ENCODE measurements at places on chromosomes 13 and 19.

GRCh38 chr19:3855320-3855719 lies 13.5 kb downstream of the ZFR2 start:
- no peak for DNase-seq

DNA sequence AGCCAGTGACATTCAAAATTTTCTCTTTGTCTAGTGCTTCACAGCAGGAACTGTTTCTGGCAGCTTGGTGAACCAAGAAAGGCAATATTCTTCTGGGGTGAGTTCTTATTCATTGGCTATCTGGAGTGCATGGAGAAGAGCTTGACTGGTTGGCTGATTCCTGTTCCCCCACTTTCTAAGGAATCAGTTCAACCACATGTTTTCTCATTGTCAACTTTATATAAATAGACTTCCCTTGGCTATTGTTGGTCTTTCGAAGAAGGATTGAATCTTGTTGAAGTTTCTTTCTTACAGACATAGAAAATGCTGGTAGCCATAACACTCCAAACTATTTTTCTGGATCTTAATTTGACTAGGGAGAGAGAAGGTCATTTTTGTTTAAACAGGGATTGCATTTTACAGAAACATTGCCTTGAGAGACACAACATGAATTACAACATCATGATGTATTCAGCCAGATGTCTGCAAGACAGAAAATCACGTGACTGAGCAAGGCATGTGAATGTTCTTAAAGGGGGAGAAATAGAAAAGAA lies 85.2 kb downstream of the EDNRB start:
- DNase-seq, result no peak

- DNase-seq, result no peak
These were observed 267.3 kb downstream of the RFC3 start for GRCh38 chr13:34085204-34085603.

DNA sequence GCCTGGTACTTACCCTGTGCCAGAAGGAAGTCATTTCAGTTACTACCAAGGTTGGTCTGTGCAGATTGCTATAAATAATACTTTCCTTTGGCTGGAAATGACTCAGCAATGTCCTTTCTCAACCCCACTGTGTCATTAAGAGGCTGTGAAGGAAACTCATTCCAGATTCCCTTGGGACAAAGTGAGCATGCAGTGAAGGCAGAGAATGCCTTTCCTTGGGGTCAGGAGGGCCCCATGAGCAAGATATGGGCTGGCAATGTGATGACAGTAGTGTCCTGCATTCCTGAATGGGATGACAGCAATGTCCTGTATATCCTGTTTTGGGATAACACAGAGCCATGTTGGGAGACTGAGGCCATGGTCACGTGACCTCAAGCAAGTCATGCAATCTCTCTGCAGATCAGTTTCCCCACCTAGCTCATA lies 213.1 kb upstream of the TMTC4 start:
- no peak for DNase-seq

DNA sequence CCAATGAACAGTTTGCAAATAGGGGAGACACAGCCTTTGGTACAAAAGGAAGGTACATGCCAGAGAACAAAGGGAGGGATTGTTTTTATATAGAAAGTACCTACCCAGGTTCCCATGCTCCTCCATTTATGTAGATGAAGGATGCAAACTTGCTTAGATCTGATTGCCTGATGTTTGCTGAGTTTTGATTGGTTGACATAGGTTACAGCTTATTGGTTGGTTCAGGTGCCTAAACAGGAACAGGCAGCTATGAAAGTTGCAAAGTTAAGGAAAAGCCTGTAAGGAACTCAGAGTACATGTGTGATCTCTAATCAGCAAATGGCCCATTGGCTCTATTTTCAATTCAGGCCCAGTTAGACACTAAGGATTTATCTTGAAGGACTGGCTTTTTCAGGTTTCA lies 6.5 kb upstream of the NAA16 start:
- no peak for DNase-seq

DNA sequence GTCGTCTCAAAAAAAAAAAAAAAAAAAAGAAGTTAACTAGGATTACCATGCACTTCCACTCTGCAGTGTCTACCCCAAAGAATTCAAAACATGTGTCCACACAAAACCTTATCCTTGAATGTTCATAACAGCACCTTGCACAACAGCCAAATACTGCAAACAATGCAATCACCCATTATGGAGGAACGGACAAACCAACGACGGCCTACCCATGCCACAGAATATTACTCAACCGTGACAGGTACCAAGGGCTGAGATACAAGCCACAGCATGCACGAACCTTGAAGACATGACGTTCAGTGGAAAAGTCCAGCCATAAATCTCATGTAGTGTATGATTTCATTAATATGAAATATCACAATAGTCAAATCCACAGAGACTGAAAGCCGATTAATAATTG lies 3.0 kb upstream of the SHISA7 start:
- DNase-seq, result no peak

GRCh38 chr19:43265664-43266025 lies 3.7 kb downstream of the PSG9 start:
- no peak for DNase-seq

- no peak for DNase-seq
These were observed 25.3 kb upstream of the FBXO27 start for GRCh38 chr19:39057615-39058014.

DNA sequence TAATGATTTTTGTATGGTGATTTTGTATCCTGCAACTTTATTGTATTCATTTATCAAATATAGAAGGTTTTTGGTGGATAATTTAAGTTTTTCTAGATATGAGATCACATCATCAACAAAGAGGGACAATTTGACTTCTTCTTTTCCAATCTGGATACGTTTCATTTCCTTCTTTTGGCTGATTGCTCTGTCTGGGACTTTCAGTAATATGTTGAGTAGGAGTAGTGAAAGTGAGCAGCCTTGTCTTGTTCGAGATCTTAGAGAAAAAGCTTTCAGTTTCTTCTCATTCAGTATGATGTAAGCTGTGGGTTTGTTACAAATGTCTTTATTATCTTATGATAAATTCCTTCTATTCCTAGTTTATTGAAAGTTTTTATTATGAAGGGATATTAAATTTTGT lies 352.0 kb upstream of the DACH1 start:
- no peak for DNase-seq

DNA sequence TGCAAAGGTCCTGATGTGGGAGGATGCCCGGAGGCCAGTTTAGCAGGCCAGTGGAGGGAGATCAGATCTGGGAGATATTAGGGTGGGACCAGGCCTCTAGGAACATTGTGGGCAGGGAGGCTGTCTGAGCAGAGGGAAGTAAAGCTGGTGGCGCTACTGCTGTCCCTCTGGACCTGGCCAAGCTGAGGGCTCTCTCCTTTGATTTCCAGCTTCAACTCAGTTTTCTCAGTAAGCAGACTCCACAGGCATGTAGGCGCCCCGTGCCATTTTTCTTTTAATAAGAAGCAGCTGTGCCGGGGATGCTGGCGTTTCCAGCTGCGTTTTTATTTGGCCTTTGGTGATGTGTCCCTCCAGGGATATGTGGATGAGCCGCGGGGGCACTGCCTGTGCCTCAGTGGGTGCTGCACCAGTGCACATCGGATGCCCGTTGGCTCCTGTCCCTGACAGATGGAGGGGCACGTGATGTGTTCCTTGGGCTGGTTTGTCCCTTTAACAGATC lies 6.7 kb downstream of the DNM2 start:
- DNase-seq, result no peak

- no peak for DNase-seq
These were observed 81.2 kb downstream of the TBC1D4 start for GRCh38 chr13:75400775-75401174.

DNA sequence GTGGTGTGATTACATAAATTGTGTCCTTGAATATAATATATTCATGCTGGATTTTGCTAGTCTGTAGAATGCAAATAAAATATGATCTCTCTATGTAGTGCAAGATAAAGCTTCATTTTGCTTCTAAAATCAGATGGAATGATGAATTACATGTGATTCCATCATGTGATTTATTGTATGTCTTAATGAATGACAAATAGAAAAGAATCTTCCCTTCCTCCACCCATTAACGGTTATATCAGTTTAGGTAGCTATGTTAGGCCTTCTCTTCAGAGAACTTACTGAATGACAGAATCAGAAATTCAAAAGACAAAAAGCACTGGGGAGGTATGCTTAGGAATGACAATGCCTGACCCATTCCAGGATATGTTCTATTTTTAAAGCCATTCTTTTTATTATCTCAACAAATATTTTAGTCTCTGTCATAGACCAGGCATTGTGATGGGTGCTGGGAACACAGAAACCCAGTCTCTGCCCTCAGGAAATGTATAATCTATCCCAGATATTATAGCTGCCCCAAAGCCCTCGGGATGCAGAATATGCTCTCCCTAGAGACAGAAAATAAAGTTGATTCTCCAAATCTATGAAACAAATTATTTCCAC lies 90.6 kb downstream of the TEX26 start:
- DNase-seq, result no peak

- no peak for DNase-seq
These were observed 29.7 kb downstream of the NAXD start for GRCh38 chr13:110644892-110645521.

DNA sequence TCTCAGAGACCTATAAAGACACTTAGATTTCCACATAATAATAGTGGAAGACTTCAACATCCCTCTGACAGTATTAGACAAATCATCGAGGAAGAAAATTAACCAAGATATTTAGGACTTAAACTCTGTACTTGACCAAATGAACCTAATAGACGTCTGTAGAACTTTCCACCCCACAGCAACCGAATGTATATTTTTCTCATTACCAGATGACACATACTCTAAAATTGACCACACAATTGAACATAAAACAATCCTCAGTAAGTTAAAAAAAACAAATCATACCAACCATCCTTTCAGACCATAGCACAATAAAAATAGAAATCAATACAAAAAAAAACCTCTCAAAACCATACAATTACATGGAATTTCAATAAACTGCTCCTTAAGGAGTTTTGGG lies 201.0 kb downstream of the POSTN start:
- no peak for DNase-seq

- no peak for DNase-seq
These were observed 8.4 kb downstream of the PEX11G start for GRCh38 chr19:7480222-7480969.

DNA sequence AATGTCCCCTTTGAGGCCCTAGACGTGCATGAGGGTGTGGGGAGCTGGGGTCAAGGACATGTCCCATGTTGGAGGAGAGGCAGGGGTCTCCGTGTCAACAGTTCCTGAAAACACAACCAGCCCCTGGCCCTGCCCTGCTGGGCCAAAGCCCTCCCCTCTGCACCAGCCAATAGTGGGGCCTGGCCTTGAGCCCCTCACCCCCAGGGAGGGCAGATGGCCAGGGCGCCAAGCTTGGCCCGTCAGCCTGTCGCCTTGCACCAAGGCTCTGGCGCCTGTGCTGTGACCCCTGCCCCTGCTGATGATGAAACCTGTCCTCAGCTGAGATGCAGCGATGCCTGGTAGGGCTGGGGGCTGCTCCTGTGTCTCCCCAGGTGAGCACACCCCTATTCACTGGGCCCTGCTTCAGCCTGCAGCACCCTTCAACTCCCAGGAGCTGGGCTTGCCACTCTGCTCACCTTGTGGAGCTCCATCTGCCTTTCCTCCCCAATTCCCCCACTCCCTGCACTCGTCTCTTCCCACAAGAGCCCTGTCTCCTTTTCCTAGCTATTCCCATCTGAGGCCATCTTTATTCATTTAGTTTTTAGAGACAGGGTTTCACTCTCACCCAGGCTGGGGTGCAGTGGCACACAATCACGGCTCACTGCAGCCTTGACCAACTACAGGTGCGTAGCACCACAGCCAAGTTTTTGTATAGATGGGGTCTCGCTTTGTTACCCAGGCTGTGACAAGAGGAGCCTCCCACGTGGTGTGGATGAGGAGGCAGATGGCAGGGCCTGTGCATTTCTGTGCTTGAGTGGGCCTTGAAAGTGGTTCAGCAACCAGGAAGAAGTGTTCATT lies 2.1 kb upstream of the HAMP start:
- no peak for DNase-seq

GRCh38 chr13:51276636-51277035 lies 54.4 kb downstream of the FAM124A start:
- no peak for DNase-seq

- DNase-seq, result no peak
These were observed 42.6 kb downstream of the KPNA3 start for GRCh38 chr13:49749848-49750247.

DNA sequence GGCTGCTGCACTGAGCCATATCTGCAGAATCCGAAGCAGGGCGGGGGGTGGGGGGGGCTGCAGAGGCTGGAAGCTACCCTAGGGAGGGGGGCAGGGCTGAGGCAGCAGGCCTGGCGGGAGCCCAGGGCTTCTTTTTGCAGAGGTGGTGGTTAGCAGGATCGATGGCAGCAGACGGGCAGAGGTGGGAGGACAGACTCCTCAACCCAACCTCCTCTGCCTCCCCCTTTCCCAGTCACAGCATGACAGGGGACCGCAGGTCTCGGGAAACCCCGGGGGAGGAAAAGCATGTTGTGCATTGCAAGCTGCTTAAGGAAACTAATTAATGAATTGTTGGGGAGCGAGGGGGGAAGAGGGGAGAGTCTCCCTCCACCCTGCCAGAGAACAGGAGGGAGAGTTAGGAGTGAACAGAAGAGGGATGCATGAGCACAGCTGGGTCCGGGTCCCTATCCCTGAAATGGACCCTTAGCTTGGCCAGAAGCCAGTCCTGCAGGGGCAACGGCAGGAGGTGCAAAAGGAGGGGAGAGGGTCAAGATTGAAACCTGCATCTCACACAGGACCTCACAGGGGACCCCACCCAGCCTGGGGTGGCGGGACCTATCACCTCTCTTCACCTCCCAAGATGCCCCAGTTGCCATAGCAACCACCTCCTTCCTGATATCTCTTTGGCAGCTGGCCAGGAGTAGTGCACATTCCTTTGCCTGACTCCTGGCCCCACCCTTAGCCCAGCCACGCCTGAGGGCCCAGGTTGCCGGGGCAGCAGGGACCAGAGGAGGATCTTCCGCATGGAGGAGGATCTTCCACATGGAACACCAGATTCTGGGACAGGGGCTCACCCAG lies 1.8 kb downstream of the FXYD7 start:
- DNase-seq, result no peak

GRCh38 chr19:31900991-31901390 lies 444.4 kb upstream of the ZNF507 start:
- no peak for DNase-seq

DNA sequence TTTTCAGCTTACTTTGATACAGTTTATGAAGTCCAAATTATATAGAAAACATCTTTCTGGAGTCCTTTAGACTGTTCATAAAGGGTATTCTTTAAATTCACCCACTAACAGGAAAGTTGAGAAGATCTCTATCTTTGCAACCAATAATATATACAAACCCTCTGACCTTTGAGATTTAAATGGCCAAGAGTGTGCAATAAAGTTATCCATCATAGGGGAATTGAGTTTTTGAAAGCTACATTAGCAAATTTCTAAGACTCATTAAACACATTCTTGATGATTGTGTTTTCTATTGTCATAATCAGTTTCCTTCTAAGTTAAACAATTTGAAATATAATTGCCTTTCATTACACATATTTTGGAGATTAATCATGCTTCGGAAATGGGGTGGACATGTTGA lies 15.9 kb downstream of the FLT1 start:
- no peak for DNase-seq

DNA sequence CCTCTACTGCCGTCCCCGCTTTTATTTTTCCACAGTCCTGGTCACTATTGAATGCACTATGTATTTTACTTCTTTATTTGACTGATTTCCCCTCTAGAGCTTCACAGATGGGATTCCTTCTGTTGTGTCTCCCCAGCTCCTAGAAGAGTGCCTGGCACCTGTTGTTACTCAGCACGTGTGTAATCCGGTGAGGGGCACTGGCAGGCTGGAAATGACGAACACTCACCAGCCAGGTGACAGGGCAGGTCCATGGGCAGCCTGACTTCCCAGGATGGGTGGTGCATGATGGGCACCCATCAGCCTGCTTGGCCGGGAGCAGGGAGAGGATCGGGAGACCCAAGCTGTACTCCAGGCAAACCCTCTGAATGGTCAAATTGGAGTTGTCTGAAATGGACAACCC lies 67.2 kb downstream of the CEBPG start:
- no peak for DNase-seq
